Cardiac septum (tissue), 1 donor: ENCODE measurements at places on chromosomes 11 and 22. TPM values are rescaled to one million over a fixed set of nuclear protein-coding genes. Genes with fewer than 3 reads are reported as not detected.

GRCh38 chr22:19808873-19809478 is 45.7 kb downstream of the GNB1L start:
- DNase-seq, result peak; percentile 74

The NAP1L4 gene
- 189 TPM for total RNA-seq

DNA sequence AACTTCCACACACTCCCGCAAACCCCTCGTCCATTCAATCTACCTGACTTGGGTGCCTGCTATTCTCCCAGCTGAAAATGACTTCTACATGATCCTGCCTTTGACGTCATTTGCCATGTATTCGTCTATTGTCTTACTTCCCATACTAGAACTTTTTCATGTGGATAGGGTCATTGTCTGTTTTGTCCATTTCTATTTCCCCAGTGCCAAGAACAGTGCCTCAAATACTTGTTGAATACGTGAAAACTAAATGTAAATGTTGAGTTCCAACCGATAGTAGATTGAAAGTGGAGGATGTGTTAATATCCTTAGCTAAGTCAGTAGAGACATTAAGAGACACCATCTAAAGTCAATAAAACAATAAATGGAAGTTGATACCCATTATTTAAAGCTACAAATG is 935 bp downstream of the TRIM68 start:
- no peak for DNase-seq

GRCh38 chr11:107457205-107457557 is 444 bp downstream of the CWF19L2 start:
- DNase-seq, result no peak
